ENCODE measurements at places on chromosomes 4 and X.

GRCh38 chr4:174358829-174359228 lies 75.1 kb downstream of the CEP44 start:
- no peak for DNase-seq

GRCh38 chrX:106415276-106415895 lies 196.4 kb upstream of the RADX start:
- peak; percentile 2 for DNase-seq

DNA sequence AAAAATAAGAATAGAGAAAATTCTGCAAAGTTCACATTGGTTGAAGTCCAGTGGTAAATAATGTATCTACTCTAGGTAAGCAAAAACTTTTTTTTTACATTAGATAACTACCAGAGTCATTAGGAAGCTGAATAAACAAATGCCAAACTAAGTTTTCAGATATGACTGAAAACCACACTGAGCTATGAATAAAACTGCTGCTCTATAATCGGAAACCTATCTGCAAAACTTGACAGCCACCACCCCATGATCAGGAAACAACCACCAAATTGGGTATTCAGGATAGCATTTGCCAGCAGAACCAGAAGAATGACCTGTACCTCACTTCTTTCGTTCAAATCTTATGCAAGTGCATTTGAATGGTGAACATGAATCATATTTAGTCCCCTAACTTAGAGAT lies 173.0 kb upstream of the TET2 start:
- no peak for DNase-seq

DNA sequence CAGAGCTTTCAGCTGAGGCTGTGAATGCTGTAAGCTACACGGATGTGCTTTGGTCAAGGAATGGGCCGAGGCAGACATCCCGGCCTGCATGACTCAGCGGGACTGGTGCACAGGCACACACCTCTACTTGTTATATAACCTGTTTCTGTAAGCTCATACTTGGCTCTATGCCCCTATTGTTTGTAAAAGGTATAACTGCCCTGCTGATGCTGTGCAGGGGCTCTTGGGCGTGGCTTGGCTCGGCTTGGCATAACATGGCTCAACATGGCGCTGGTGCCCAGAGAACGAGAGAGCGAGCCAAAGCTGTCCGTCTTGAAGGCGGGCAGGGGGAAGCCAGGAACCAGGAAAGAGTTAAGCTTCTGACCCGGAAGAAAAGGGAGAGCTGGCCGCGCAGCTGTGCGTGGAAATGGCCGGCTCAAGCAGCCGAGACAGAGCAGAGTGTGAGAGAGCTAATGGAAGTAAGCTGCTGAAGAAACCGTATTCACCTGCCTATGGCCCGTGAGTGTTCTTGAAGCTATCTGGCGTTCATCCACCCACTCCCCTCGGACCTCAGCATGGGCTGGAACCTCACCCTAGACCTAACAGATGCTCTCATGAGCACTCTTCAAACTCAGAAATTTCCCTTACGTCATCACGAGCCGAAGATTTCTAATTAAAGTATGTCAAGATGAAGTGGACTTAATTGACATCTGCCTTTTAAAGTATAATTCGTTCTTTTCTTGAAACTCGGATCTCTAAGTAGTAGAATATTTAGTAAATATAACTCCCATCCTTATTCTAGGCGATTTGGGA lies 286.3 kb upstream of the AGA start:
- no peak for DNase-seq

- no peak for DNase-seq
Observed at GRCh38 chr4:75997946-75998345, 7.2 kb upstream of the SDAD1 start.

- DNase-seq, result no peak
Observed at GRCh38 chr4:147960971-147961370, 229.1 kb downstream of the ARHGAP10 start.

GRCh38 chrX:130851569-130851968 lies 51.4 kb downstream of the ENOX2 start:
- no peak for DNase-seq

- no peak for DNase-seq
Observed at GRCh38 chr4:54662901-54663585, 5.3 kb downstream of the KIT start.

DNA sequence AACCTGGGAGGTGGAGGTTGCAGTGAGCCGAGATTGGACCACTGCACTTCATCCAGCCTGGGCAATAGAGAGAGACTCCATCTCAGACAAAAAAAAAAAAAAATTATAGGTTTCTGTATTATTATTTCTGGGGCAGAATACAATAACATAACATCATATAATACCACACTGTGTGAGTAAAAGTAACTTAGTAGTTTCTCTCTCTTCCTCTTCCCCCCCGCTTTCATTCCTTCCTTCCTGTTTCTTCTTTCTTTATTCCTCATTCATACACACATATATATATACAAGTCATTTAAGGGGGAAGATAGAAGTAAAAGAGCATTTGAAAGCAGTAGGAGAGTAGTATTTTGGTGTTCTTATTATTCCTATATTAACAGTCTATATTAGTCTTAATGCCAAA lies 55.9 kb upstream of the FHDC1 start:
- DNase-seq, result no peak

- no peak for DNase-seq
Observed at GRCh38 chrX:53318766-53319353, 37.5 kb upstream of the IQSEC2 start.

- no peak for DNase-seq
Observed at GRCh38 chr4:86098691-86099090, 261.2 kb downstream of the MAPK10 start.

GRCh38 chr4:75547647-75548387 lies 8.0 kb upstream of the ODAPH start:
- no peak for DNase-seq

DNA sequence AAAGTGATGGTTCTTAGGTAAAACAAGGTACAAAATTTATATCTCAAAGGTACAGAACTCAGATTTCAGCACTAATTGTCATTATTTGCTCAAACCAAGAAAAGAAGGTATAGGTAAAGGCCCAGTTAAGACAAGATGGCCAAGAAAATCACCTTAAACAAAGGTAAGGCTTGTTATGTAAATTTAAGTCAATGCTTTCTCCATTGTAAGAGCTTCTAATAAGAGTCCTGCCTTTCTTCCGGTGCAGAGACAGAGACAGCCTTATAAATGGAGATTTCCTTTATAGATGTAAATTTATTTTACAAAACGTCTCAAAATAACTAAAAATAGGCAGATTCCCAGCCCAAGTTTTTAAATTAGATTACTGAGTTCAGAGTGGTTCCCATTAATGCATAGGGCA lies 89.9 kb downstream of the EDA start:
- DNase-seq, result no peak

DNA sequence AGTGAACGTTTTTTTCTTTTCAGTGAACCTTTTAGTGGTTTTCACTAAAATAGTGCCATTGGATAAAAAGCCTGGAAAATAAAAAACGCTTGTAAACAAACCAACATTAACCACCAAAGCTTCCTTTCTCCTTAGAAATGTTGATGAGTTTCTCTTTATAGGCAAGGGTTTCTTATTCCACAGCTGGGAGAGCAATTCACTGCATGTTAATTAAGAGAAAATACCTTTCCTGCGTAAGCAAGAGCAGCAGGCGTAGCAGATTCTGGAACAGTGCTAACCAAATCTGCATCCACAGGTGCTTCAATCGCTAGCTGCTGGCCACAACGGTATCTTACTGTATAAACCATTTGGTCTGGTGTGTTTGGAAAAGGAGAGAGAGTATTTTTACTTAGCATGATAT lies 13.3 kb upstream of the AASDH start:
- DNase-seq, result no peak

DNA sequence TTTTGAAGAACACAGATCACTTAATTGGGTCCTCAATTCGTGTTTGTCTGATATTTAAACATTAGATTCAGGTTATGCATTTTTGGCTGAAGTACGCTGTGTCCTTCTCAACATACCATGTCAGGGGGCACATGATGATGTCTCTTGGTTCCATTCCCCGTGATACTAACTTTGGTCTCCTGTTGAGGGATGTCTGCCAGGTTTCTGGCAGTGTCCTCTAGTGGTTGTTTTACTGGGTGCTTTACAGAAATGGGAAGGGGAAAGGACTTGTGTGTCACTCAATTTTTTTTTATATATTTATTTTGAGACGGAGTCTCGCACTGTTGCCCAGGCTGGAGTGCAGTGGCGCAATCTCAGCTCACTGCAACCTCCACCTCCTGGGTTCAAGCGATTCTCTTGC lies 58.2 kb downstream of the WWC2 start:
- no peak for DNase-seq

- no peak for DNase-seq
Observed at GRCh38 chr4:99458911-99459447, 23.8 kb upstream of the ADH7 start.

- DNase-seq, result peak; percentile 57
Observed at GRCh38 chr4:65007841-65008439, 598.7 kb upstream of the TECRL start.

- DNase-seq, result no peak
Observed at GRCh38 chr4:53633608-53634007, 42.3 kb upstream of the LNX1 start.

GRCh38 chr4:14222377-14223029 lies 595.0 kb upstream of the BOD1L1 start:
- no peak for DNase-seq

- DNase-seq, result no peak
Observed at GRCh38 chrX:28058901-28059300, 77.7 kb upstream of the DCAF8L1 start.

DNA sequence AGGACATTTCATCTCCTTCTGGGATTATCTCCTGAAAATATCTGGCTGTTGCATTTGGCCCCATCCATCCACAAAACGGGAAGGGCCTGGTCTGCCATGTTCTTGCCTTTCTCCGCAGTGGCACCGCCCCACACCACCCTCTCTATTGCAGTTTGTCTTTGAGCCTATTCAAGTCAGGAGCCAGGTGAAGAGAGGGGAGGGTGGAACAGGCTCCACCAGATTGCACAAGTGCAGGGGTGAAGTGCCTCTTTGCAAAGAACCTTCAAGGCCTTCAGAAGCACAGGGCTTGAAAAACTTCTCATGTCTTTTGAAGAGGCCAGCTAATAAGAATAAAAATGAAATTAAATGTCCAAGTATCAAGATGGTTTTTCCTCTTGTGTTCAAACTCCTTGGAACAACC lies 28.7 kb downstream of the RS1 start:
- no peak for DNase-seq

DNA sequence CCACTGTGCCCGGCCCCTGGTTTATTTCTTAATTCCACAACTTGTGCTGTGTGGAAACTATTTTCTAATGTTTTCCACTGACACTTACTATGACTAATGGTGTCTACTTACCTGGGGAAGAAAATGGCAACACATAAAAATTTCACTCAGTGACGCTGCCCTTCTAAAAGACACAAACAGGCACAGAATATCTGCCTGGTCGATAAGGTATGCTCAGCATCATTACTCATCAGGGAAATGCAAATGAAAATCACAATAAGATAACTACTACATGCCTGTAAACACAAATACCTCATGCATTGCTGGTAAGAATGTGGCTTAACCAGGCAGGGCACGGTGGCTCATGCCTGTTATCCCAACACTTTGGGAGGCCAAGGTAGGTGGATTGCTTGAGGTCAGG lies 61.6 kb downstream of the UBE2K start:
- no peak for DNase-seq

- no peak for DNase-seq
Observed at GRCh38 chrX:22247169-22247568, 25.5 kb upstream of the CBLL2 start.

DNA sequence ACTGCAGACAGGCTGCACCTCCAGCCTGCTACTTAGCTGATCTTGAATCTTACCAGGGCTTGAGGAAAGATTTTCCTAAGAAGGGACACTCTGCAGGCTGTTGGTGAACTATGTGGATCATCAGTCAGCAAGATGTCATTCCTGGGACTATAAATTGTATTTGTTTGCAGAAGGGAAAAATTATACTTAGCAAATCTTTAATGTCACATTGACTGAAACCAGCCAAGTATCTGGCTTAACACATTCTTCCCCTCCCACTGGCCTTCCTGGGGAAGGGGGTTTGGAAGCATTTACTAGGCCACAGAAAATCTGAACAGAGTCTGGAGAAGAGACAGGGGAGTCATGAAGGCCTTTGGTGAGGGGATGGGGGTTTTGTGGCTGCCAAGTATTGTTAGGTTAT lies 156.7 kb upstream of the EOLA2 start:
- no peak for DNase-seq

GRCh38 chr4:78659264-78659663 lies 107.7 kb downstream of the ANXA3 start:
- DNase-seq, result no peak

DNA sequence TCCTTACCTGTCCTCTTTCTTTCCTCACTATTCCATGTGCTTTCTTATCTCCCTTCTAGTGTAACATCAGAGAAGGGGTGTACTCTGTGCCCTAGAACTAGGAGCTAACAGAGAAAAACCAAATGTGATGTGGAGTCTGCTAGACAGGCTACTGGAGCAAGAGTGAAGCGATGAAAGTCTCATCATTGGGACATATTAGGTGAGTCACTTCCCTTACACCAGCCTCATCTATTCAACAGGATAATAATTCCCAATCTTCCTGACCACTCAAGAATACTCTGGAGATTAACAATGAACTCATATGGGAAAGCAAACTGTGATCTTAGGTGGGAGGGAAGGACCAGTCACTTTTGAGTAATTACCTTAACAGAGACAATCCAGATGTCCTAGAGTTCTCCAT lies 58.1 kb downstream of the RAB40A start:
- DNase-seq, result no peak

- no peak for DNase-seq
Observed at GRCh38 chr4:78975865-78976264, 36.6 kb upstream of the PAQR3 start.

- DNase-seq, result no peak
Observed at GRCh38 chr4:109721033-109721432, 8.8 kb downstream of the PLA2G12A start.

DNA sequence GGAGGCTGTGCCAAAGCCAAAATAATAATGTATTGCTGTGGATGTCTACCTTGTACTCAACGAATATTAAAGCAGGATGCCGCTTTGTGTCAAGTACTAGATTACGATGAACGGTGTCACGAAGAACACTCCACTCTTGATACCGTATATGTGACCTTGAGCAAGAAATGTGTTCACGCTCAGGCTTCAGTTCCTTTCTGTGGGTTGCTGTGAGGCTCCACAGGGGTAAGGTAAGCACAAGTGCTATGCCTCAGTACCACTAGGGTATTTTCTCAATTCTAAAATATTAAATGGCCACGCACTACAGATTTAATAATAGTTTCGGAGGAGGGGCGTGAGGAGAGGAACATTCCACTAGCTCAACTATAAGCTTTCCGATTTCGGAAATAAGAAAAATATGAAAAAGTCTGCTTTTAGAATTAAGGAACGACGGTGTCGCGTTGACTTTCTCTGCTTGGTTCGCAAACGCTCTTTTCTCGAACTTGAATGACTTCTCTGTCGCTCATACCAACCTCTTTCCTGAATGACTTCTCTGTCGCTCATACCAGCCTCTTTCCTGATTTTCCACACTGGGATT lies 607 bp upstream of the SCOC start:
- DNase-seq, result peak; percentile 39
